ENCODE measurements at places on chromosomes 11 and 22.

GRCh38 chr11:44359162-44359561 is 49.2 kb upstream of the ALX4 start:
- DNase-seq: no peak

GRCh38 chr11:12961615-12962014 is 47.5 kb upstream of the RASSF10 start:
- no peak for DNase-seq

DNA sequence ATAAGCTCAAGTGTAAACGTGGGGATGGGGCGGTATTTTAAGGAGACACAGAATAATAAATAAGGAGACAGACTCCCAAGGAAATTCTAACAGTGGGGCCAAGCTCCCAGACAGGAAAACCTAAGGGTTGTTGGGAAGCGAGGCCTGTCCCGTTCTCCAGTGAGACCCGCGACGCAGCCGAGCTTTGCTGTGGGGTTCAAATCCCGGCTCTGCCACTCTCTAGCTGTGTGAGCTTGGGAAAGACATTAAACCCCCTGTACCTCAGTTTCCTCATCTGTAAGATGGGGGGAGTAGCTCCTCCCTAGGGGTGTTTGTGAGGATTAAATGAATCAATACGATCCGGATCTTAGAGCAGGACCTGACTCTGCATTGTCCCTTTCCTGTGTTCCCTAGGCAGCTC is 106.8 kb downstream of the TRIM29 start:
- no peak for DNase-seq

GRCh38 chr11:33910296-33910957 is 18.6 kb upstream of the LMO2 start:
- DNase-seq: no peak

GRCh38 chr22:45756558-45756957 is 84.9 kb downstream of the ATXN10 start:
- DNase-seq: no peak

- no peak for DNase-seq
These were observed 3.6 kb upstream of the CHID1 start for GRCh38 chr11:914204-914603.

DNA sequence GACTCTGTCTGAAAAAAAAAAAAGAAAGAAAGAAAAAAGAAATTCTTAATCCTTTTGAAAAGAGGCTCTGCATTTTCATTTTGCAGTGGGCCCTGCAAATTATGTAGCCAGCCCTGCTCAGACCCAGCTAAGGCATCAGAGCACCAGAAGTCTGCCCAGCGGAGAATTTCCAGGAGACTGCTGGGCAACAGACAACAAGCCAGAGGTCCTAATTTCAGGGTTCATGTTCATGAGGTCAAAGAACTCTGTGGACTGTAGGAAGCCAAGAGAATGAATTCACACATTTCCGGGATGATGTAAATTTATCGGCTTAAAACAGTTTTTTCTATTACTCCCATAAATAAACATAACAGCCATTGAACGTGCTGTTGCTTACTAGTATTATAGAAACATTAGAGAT is 14.8 kb upstream of the RTCB start:
- no peak for DNase-seq

DNA sequence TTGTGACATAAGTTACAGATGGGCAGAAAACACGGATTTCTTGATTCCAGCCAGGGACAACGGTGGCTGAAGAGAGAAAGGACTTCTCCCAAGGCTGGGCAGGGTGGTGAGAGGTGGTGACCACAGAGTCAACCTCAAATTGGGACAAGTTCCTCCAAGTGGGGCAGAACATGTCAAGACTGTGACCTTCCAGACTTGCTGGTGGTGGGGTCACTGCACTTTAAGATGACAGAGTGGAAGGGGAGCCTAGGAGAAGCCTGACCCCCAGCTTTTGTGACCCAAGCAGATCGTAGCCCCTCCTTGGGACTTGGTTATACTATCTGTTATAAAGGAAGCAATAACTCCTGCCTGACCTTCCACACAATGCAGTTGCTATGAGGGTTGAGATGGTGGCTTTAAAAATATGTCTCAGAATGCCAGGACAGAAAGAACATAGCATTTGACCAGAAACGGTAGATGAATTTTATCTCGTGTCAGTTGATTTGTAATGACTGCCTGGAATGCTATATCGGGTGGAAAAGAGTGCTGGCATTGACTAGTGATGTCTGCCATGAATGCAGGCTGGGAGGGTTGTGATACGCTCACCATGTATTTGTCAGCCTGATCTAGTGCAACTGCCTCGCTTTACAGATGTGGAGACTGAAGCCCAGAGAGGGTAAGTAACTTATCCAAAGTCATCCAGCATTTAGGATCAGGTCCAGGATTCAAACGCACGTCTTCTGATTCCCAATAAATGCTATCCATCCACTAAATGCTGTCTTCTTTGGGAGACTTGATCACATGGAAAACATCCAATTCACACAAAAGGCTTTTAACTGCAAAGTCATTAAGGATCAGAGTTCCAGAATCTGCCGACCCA is 18.3 kb downstream of the TST start:
- DNase-seq: no peak

- DNase-seq: no peak
These were observed 8.6 kb downstream of the ZNF195 start for GRCh38 chr11:3370311-3370870.

- DNase-seq: no peak
These were observed 1.9 kb downstream of the CDON start for GRCh38 chr11:126060757-126061171.

GRCh38 chr11:104159356-104159755 is 4.6 kb downstream of the PDGFD start:
- no peak for DNase-seq

DNA sequence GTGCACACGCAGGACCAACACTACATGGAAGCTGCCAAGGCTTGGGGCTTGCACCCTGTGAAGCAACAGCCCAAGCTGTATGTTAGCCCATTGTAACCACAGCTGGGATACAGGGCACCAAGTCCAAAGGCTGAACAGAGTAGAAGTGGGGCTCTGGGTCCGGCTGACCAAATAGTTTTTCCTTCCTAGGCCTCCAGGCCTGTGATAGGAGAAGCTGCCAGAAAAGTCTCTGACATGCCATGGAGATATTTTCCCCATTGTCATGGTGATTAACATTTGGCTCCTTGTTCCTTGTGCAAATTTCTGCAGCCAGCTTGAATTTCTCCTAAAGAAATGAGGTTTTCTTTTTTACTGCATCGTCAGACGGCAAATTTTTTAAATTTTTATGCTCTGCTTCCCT is 941.2 kb downstream of the FAM181B start:
- no peak for DNase-seq

DNA sequence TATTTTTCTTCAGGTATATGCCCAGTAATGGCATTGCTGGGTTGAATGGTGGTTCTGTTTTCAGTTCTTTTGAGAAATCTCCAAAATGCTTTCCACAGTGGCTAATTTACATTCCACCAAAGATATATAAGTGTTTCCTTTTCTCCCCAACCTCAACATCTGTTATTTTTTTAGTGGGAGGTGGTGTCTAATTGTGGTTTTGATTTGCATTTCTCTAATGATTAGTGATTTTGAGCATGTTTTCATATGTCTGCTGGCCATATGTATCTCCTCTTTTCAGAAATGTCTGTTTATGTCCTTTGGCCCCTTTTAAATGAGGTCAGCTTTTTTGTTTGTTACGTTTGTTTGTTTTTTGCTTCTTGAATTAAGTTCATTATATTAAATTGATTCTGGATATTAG is 760.2 kb downstream of the KCNA4 start:
- DNase-seq: no peak

DNA sequence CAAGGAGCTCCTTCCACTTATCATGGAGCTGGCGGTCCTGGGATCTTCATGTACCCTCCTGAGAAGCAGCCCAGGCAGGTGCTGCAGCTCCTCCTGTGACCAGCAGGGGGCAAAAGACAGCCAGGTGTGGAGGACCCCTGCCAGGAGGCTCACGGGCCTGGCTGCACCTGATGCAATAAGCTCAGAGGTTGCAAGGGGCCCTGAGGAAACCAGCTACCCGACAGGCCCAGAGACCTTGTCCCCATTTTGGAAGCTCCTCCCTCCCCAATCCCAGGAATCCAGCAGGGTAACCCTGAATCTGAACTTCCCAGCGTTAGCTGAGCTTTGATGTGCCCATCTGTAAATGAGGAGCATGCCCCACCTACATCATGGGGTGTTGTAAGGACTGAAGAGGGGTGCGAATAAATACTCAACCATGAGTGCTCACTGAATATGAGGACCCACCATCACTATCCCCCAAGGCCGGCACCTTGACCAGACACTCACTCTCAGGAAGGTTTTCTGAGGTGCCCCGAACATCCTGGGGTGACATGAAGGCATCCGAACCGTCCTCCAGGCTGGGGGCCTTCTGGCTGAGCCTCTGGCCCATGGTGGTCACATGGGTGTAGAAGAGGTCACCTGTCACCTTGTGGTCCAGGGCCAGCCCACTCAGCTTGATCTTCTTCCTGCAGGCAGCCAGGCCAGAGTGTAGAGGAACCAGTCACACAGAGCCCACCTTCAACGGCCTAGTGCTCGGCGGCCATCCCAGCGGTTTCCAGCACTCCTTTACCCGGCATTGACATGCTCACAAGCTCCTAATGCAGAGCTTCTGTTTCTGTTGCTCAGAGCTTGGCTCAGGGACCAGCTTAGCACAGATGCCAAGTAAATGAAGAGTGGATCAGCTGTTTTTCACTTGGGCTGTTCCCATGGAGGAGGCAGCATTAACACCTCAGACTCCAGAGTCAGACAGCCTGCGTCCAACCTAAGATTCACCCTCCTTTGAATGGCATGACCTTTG is 21.7 kb downstream of the SLC43A1 start:
- DNase-seq: no peak

- no peak for DNase-seq
These were observed 99.7 kb downstream of the CWF19L2 start for GRCh38 chr11:107357877-107358276.

GRCh38 chr11:77074205-77074604 is 7.4 kb downstream of the CAPN5 start:
- DNase-seq: no peak

GRCh38 chr11:9516113-9516512 is 55.3 kb downstream of the ZNF143 start:
- no peak for DNase-seq

GRCh38 chr11:43567396-43567975 is 113.1 kb upstream of the HSD17B12 start:
- no peak for DNase-seq

DNA sequence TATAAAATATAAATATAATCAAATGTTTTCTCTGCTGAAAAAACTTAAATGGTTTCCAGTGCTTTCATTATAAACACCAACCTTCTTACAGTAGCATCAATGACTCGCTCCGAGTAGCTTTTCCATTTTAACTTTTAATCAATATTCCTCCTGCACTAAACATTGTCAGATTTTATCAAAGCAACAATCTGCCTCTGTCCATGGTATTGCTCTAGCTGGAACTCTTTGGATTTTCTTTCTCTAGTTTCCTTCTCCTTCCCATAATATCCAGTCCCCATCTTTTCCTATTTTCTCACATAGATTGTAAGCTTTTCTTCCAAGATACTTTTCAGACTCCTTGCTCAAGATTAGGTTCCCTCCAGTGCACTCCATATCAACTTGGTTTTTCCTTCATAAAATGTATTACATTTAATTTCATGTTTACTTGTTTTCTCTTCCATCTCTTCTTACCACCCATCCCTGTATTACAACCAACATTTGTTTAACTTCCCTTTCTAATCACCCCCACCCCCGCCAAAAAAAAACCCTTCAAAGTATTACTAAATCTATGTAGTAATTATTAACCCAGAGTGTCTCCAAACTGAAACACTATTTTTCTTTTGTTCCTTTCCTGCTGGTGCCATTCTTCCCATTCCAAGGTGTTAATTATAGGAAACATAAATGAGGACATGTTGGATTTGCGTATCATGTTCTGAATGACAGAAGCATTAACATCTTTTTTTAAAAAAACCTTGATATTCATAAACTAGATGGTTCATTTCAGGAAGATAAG is 716.5 kb downstream of the NELL1 start:
- no peak for DNase-seq

DNA sequence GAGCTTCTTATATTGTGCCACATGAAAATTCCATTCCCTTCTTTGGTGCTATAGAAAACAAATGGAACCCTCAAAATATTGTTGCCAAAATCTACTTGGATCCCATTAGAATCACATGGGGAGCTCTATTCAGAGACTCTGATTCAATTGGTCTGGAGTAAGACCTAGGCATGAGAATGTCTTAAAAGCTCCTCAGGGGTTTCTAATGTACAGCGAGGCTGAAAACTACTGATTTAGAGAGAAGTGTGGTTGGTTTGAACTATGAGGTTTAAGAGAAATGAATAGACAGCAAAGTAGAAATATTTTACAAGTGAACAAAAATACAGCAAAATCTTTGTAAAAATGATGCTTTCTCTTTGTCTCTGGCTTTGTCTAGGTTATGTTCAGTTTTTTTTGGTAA is 514.7 kb downstream of the CNTN5 start:
- no peak for DNase-seq

DNA sequence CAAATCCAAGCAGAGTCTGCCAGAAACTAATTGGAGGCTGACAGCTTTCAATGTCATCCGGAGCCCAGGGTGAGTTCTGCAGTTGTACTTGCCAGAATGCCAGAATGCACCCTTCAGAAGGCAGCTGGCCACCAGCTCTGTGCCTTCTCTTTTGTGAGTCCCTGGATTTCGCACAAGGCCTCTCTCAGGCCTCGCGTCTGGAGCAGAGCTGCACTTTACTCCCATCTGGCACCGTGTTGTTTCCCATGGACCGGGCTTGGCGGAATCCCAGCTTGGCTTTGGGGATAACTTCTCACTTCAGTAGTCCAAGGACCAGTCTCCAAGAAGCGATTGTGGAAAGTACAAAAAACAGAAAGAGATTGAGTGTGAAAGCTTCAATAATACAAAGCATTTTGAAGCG is 451.3 kb upstream of the KIRREL3 start:
- no peak for DNase-seq

GRCh38 chr11:118621071-118621783 is 13.8 kb downstream of the PHLDB1 start:
- DNase-seq: no peak

DNA sequence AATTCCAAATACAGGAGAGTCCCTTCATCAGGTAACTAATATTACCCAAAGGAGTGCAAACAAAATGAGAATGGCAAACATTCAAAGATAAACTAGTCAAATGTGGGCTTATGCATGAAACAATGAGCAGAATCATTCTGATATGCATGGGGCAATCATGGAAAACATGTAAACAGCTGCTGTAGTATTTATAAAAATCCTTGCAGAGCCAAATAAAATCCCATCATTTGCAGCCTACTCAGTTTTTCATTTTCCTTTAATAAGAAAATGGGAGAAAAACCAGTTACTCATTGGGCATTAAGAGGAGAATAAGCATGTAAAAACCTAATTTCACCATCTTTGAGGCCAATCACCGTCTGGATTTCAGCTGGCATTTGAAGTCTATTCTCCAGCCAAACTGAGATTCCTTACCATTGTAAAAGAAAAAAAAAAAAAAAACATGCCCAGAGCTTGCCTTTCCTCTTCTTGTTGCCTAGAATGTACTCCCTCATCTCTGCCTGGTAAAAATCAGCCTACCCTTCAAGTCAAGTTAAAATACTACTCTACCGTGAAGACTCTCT is 249.1 kb downstream of the TTC28 start:
- DNase-seq: no peak

Data from thymus (tissue), 14 donors.